Keratinocyte (primary cell): ENCODE measurements at places on chromosomes 5 and 9. TPM values are rescaled to one million over a fixed set of nuclear protein-coding genes. Genes with fewer than 3 reads are reported as not detected.

Gene MYMK
- not detected in 3 replicates for polyA plus RNA-seq

Gene PCDHB4
- polyA plus RNA-seq, result 0.04 to 0.05 TPM in 2 of 3 replicates, not detected in the other

Gene SPAAR
- polyA plus RNA-seq, result not detected in 3 replicates

Gene SMAD5
- 51.4 to 72.1 TPM (median 65.4 TPM) in 3 replicates for polyA plus RNA-seq

Gene CORO2A
- 30.9 to 45.2 TPM (median 31.7 TPM) in 3 replicates for polyA plus RNA-seq

GRCh38 chr9:121857928-121858327 is 206.5 kb downstream of the DAB2IP start:
- peaks cover 22% of the 10 kb centered on the region for H3K36me3 ChIP-seq
- H3K4me3 ChIP-seq, result no peak overlapping the region
- no peak overlapping the region for H3K27ac ChIP-seq

GRCh38 chr5:170960567-170960966 is 98.7 kb downstream of the RANBP17 start:
- H3K27me3 ChIP-seq, result no peaks in the 10 kb centered on the region
- H3K4me3 ChIP-seq, result no peak overlapping the region
- no peaks in the 10 kb centered on the region for H3K4me1 ChIP-seq
- no peaks in the 10 kb centered on the region for H3K36me3 ChIP-seq

GRCh38 chr5:113085880-113086409 is 109.3 kb downstream of the DCP2 start:
- no peak for DNase-seq
- H3K36me3 ChIP-seq, result peaks cover 30% of the 10 kb centered on the region
- no peaks in the 10 kb centered on the region for H3K27me3 ChIP-seq

- H3K36me3 ChIP-seq, result no peaks in the 10 kb centered on the region
- H3K27me3 ChIP-seq, result no peaks in the 10 kb centered on the region
- no peaks in the 10 kb centered on the region for H3K4me1 ChIP-seq
- H3K27ac ChIP-seq, result no peak overlapping the region
Measured at GRCh38 chr5:174364676-174365075, 319.2 kb downstream of the NSG2 start.

DNA sequence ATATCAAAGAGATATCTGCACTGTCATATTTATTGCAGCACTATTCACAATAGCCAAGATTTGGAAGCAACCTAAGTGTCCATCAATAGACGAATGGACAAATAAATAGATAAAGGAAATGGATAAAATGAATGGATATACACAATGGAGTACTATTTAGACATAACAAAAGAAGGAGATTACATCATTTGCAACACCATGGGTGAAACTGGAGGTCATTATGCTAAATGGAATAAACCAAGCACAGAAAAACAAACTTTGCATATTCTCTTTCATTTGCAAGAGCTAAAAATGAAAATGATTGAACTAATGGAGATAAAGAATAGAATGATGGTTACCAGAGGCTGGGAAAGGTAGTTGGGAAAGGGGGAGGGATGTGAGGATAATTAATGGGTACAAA is 155.0 kb upstream of the PTGER4 start:
- no peaks in the 10 kb centered on the region for H3K36me3 ChIP-seq
- no peak overlapping the region for H3K27ac ChIP-seq
- no peak for DNase-seq

DNA sequence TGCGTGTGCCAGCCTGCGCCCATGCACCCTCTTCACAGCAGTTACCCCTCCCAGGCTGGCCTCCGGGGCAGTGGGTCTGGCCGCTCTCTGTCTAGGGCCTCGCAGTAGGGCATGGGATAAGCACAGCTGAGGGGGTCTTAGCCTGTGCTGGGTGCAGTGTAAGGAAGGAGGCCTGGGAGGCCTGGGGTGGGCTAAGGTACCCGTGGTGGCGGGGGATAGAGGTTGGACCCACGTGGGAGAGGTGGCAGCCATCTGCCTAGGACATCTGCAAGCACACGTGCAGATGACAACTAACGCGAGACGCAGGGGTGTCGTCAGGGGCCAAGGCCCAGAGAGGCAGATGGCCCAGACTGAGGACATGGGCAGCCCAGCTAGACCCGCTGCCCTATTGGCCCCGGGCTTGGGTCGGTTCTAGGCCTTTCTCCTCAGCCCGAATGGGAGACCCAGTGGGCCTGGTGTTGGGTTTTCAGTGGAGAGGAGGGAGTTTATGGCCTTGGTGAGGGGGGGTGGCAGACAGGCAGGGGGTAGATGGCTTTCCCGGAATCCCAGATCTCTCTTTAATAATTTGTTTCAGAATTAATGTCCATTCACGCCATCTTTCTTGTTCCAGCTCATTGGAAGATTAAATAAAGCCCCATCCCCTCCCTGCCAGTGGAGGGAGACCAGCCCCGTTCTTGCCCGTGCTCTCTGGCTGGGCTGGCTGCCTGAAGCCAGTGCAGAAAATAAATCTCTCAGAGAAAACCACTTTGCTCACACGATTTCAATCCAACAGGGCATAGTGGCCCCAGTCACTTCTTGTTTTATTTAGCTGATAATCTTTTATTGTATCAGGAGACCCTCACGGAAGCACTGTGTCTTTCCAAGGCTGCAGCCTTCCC is 154.2 kb downstream of the GAPVD1 start:
- H3K4me1 ChIP-seq, result no peaks in the 10 kb centered on the region
- no peak overlapping the region for H3K27ac ChIP-seq
- no peaks in the 10 kb centered on the region for H3K36me3 ChIP-seq
- no peaks in the 10 kb centered on the region for H3K27me3 ChIP-seq
- DNase-seq, result no peak
- H3K4me3 ChIP-seq, result no peak overlapping the region
